A172 (cell line): ENCODE measurements at places on chromosomes 12 and 14. TPM values are rescaled to one million over a fixed set of nuclear protein-coding genes. Genes with fewer than 3 reads are reported as not detected.

The SERPINA5 gene
- total RNA-seq: 0.36 TPM in 1 of 2 replicates, not detected in the other

The OASL gene
- 1.3 and 2.3 TPM in 2 replicates for total RNA-seq

The NOVA1 gene
- not detected in 2 replicates for total RNA-seq

The LMNTD1 gene
- total RNA-seq: not detected in 2 replicates

The CPM gene
- total RNA-seq: 0.24 TPM in 1 of 2 replicates, not detected in the other

The TEDC1 gene
- total RNA-seq: 14.1 and 21.9 TPM in 2 replicates

The CCNT1 gene
- total RNA-seq: 23.4 and 24.4 TPM in 2 replicates

The GLT8D2 gene
- total RNA-seq: 2.7 and 3.3 TPM in 2 replicates

The KSR2 gene
- total RNA-seq: 0.02 and 0.10 TPM in 2 replicates

The ZNF26 gene
- 6.4 and 9.0 TPM in 2 replicates for total RNA-seq

The OR4E1 gene
- total RNA-seq: not detected in 2 replicates

The OLR1 gene
- total RNA-seq: 26.5 and 27.9 TPM in 2 replicates

The CCDC198 gene
- not detected in 2 replicates for total RNA-seq

The ERH gene
- total RNA-seq: 155 and 165 TPM in 2 replicates

The ADAM21 gene
- 0.17 and 0.41 TPM in 2 replicates for total RNA-seq

The PAPLN gene
- 0.57 and 0.86 TPM in 2 replicates for total RNA-seq

The IFNG-AS1 gene
- not detected in 2 replicates for total RNA-seq

The SMOC1 gene
- total RNA-seq: not detected in 2 replicates

The PDZRN4 gene
- total RNA-seq: not detected in 2 replicates

The BCL2L14 gene
- total RNA-seq: not detected in 2 replicates

The CD4 gene
- total RNA-seq: not detected in 2 replicates

The SMCO2 gene
- total RNA-seq: not detected in 2 replicates

The KRT6C gene
- not detected in 2 replicates for total RNA-seq

The ITGB7 gene
- total RNA-seq: 0.09 and 2.1 TPM in 2 replicates

The KRT77 gene
- not detected in 2 replicates for total RNA-seq

The CABP1 gene
- 0.83 TPM in 1 of 2 replicates, not detected in the other for total RNA-seq

The IFI27 gene
- 5.9 and 10.1 TPM in 2 replicates for total RNA-seq

The GPRC5A gene
- 30.0 and 53.5 TPM in 2 replicates for total RNA-seq

The LRP1-AS gene
- not detected in 2 replicates for total RNA-seq

The TAS2R30 gene
- 0.05 and 0.48 TPM in 2 replicates for total RNA-seq

The PPP1R36 gene
- total RNA-seq: 0.69 TPM in 1 of 2 replicates, not detected in the other

The HRK gene
- 0.55 and 0.86 TPM in 2 replicates for total RNA-seq

The PYM1 gene
- 37.0 and 52.5 TPM in 2 replicates for total RNA-seq

The GRIP1 gene
- total RNA-seq: not detected in 2 replicates

The FAM186B gene
- total RNA-seq: 0.05 and 0.55 TPM in 2 replicates

The TAS2R46 gene
- total RNA-seq: 0.60 TPM in 1 of 2 replicates, not detected in the other

The CMA1 gene
- not detected in 2 replicates for total RNA-seq
